ENCODE measurements at places on chromosomes 1 and 21. TPM values are rescaled to one million over a fixed set of nuclear protein-coding genes. Genes with fewer than 3 reads are reported as not detected.

TRIM58 gene
- total RNA-seq = 0.56 TPM

AKR7A3 gene
- not detected for total RNA-seq

LMX1A gene
- not detected for total RNA-seq

NUP210L gene
- 0.25 TPM for total RNA-seq

APOBEC4 gene
- total RNA-seq = 0.09 TPM

MYOC gene
- 5.6 TPM for total RNA-seq

EVI5 gene
- total RNA-seq = 49.3 TPM

SLC9C2 gene
- total RNA-seq = 0.31 TPM

CHRNB2 gene
- total RNA-seq = not detected

GJA8 gene
- total RNA-seq = not detected

F3 gene
- total RNA-seq = 26.4 TPM

DNA sequence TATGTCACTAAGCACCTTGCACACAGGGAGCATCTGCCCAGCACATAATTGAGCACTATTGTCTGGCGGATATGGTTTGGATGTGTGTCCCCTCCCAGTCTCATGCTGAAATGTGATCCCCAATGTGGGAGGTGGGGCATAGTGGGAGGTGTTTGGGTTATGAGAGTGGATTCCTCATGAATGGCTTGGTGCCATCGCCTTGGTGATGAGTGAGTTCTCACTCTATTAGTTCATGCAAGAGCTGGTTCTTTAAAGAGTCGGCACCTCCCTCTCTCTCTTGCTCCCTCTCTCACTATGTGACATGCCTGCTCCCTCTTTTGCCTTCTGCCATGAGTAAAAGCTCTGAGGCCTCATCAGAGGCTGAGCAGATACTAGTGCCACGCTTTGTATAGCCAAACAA is 9.5 kb downstream of the CTSK start:
- no peak for DNase-seq

- no peak for DNase-seq
Measured at GRCh38 chr1:199580300-199580699, 447.2 kb upstream of the NR5A2 start.

DNA sequence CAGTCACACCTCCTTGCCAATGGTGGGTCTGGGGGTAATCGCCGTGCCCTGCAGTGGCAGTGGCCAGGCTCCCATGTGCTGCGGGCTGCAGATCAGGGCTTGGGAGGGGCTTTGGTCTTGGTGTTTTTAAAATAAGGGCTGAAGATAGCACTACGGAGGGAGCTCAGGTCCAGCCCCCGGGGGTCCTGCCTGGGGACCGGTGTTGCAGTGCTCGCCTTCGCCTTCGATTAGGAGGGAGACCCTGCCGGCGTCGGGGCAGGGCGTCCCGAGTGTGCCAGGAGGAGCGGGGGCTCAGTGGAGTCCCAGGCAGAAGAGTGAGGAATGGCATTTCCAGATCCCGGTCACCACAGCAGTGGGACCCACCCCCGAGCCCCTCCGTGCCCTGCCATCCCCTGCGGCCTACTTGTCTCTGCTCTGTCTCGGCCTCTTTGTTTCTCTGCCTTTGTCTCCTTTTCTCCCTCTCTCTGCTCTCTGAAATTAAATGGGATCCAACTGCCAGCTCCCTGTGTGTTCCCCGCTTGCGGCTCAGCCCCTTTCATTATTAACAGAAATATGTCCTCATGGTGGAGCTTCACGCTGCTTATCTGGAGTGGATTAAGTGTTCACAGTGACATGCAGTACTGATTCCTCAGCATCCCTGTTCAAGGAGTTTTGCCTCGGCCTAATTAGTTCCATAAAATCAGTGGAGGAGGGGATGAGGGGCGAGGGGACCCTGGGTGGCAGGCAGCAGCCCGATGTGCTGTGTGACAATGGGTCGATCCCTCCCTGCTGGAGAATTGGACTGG is 44.4 kb downstream of the DMRTB1 start:
- no peak for DNase-seq

DNA sequence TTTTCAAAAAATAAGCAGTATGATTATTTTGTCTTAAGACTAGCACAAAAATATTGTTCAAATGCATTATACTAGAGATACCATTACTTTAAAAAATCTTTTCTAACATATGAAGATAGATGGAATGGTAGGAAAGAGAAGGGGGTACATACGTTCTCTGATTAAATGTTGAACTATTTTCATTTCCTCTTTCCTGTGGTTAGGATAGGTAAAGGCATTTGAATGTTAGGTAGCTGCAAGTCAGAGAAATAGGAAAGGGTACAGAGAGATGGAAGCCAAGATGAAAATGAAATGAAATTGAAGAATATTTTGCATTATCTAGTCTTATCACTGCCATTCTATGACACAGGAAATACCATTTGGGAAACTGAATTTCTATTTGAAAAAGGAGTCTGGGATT is 28.3 kb downstream of the TLCD4 start:
- DNase-seq = no peak

DNA sequence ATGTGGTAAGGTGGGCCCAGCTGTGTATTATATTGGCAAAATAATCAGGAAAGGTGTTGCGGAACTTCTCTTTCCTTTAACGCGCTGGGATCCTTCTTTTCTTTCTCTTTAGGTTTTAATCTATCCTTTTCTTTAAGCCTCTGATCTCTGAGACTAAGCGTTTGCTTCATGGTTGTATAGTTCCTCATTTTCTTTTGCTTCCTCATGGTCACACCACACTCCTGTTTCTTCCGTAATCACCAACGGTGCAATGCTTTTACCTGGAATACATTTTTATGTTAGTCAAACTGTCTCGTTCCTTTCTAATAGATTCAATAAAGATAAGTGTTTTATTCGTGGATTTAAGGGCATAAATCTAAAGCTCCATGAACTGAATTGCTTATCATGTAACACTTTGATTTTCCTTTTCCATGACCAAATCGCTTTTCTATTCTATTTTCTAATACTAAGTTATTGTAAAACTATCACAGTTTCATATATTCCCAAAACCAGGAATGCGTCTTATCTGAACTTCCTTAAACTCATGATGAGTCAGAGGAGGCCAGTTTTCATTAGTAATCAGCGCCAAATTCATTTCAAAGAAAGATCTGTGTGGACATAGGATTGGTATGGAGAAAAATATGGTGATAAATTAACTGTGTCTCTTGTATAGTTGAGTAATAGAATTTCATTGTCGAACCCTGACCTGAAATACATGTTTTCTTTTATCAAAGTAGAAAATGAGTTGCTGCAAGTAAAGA is 12.2 kb downstream of the SDCCAG8 start:
- no peak for DNase-seq

DNA sequence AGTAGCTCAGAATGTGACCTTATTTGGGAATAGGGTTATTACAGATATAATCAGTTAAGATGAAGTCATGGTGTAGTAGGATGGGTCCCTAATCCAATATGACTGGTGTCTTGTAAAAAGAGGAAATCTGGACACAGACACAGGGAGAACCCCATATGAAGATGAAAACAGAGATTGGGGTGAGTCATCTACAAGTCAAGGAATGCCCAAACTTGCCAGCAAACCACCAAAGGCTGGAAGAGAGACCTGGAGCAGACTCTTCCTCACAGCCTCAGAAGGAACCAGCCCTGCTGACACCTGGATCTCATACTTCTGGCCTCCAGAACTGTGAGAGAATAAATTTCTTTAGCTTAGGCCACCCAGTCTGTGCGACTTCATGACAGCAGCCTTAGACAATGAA is 29.9 kb downstream of the KRTAP19-8 start:
- no peak for DNase-seq

DNA sequence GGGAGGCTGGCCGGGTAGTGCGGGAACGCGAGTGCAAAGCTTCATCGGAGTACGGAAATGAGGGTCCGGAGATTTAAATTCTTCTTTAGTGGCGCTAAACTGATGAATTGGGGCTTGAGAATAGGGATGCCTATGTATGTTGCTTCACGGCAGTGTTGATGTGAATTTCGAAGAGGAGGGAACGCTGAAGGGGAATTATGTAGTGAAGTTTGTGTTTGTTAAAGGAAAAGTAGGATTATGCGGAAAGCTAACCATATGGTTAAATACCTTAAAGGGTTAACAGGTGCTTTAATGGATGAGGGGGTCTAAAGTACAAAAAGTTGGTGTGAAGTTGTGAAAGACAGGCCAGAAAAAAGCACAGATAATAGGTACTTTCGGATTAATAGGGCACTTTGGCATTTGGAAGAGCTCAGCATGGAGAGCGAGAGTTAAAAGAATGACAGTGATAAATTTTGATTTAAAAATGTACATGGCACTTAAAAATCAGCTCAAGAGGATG is 1.4 kb downstream of the HS2ST1 start:
- no peak for DNase-seq

- no peak for DNase-seq
Measured at GRCh38 chr1:8090241-8090702, 64.2 kb upstream of the ERRFI1 start.

DNA sequence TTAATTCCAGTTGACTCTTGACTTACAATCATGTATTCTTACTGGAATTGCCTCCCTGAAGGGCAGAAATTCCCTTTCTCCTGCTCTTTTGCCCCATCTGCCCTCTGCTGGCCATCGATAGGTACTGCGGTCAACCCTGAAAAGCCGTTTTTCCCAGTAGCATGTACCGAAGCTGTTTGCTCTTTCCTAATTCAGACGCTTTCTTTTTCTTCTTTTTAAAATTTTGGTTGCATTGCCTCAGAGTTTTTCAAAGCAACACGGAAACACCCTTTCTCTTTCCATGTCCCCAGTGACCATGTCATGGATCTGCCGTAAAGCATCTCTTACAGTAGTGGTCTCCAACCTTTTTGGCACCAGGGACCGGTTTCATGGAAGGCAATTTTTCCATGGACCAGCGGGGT is 164.2 kb upstream of the C1orf21 start:
- peak; percentile 71 for DNase-seq

DNA sequence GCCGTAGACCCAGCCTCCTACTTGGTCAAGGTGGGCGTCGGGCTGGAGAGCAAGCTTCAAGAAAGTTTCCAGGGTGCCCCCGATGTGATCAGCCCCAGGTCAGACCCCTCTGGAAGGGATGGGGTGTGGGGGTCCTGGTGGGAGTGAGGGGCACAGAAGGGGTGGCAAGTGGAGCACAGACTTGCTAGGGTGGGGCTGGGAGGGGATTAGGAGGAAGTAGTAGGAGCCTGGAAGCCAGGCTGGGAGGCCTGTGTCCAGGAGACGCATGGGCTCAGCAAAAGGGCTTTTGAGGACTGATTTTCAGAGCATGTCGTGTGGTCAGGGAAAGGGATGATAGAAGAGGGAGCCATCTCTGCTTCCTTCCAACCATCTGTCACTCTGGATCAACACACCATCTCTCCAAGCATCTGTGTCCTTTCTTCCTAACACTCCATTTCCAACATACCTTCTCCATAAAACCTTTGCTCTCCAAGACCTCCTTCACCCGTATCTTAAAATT is 8.5 kb downstream of the TRIM46 start:
- no peak for DNase-seq

DNA sequence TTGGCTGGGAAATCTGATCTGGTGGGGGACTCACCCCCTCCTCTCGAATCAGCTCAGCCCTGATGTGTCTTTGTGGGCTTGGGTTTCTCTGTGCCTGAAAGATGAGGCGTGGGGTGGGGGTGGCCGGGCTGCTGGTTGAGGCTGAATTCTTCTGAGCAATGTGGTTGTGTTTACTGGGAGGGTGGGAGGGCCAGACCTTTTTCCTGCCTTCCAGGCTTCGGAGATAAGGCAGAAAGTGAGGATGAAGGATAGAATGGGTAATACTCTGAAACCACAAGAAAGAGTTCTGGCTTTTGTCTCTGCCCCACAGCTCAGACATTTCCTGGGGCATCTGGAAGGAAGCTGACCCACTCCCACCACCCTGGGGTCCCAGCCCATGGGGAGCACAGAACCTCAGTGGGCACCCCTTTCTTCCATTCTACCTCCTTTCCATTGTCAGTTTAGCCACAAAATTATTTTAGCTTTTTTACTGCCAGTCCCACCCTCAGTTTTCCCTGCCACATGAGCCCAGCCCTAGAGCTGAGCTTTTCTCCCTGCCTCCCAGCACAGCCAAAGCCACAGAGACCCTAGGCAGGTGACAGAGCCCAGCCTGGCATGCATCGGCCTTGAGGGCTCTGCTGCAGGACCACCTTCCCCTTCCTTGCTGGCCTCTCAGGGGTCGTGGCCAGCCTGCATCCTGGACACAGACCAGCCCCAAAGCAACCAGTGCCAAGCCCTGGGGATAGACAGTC is 11.2 kb downstream of the ALX3 start:
- DNase-seq = no peak

- no peak for DNase-seq
Measured at GRCh38 chr21:32386195-32386870, 6.5 kb downstream of the URB1 start.

DNA sequence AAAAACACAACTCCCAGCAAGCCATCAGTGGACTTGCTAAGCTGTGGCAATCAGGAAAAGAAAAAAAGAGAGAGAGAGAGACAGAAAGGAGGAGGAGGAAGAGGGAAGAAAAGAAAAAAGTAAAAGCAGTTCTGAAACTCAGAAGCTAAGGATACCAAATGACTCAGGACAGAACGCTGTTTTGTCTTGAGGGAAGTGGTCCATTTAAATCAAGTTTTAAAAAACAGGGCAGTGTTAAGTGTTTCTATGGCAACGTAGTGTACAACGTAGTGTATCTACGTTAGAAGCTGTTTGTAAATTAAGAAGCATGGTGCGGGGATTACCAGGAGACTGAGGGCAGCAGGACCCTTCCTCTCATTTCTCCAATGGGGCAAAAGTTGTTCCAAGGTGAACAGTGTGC is 5.8 kb downstream of the ADORA3 start:
- DNase-seq = no peak

GRCh38 chr1:224736619-224737352 is 120.7 kb downstream of the CNIH3 start:
- peak; percentile 46 for DNase-seq

DNA sequence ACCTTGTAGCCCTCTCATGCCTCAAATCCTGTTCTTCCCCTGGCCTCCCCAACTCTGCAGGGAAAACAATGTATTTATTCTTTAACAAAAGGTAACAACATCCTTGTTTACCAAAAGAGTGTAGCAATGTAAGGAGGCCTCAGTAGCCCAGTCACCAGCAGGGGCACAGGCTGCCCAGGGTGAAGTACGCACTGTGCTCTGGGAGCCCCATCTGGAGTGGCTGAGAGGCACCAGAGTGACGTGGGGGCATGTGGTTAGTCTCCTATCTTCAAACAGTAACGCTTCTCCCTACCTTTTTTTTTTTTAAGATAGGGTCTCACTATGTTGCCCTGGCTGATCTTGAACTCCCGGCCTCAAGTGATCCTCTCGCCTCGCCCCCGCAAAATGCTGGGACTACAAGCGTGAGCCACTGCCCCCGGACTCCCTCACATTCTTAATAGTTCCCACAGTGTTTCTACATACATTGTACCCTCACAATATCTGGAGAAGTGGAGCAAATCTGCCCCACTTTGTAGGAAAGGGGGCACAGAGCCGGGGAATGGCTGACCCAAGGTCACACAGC is 51.3 kb upstream of the ECE1 start:
- no peak for DNase-seq
